ENCODE measurements at places on chromosomes 5 and 9. TPM values are rescaled to one million over a fixed set of nuclear protein-coding genes. Genes with fewer than 3 reads are reported as not detected.
A peak's percentile ranks its signal among the peaks of the same experiment; 100 is the strongest.

DNA sequence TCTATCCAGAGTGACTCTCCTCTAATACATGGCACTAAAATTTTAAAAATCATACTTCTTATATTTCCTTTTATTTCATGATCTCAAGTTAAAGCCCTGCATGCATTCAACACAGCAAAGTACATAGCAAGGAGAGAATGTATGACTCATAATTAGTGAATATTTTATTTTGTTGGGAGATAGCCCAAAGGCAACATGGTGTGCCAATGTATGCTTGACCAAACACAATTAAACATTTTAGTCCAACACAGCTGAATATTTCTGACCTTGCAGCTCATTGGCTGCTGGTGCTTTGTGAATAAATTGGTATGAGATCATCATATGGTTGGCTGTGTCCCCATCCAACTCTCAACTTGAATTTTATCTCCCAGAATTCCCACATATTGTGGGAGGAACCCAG lies 103.5 kb downstream of the NPR3 start:
- DNase-seq = no peak

GRCh38 chr9:132575005-132575609 lies 7.3 kb upstream of the BARHL1 start:
- peak; percentile 58 for DNase-seq

DNA sequence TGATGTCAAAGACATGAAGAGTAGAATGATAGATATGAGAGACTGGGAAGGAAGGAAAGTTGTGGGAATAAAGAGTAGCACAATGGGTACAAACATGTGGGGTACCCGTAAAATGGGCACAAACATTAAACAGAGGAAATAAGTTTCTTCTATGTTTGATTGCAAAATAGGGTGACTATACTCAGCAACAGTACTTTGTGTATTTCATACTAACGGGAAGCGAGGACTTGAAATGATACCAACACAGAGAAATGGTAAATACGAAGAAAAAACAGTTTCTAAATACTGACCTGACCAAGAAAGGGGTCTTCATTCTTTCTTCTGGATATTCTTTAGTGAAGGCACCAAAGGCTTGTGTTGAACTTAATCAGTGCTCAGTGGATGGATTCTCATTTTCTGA lies 31.1 kb downstream of the ATP6V0E1 start:
- no peak for DNase-seq

DNA sequence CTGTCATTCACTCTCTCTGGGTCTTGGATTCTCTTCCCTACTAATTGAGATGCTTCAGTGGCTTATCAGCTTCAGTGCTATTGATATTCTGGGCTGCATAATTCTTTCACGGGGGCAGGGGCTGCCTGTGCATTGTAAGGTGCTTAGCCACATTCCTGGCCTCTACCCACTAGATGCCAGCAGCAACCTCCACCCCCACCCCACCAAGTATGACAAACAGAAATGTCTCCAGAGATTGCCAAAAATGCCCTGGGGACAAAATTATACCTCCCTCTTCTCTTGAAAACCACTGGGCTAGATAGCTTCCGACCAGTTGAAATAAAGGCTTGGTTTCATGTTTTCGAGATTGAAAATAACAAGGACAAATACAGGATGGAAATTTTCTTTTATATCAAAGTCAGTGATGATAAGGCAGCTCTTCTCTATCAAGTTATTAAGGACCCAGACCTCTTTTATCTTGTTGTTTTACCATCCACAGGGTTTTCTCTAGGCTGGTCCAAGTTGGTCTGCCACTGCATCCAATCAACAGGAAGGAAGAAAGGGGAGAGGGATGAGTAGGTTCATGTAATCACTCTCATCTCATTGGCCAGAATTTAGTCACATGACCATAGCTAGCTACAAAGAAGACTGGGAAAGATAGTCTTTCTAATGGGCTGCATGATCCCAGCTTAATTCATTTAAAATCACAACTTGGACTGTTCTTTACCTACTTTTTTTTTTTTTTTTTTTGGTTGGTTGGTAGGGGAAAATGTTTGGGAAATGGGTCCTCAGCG lies 92.1 kb upstream of the RANBP3L start:
- no peak for DNase-seq

GRCh38 chr5:59608745-59609144 lies 284.8 kb downstream of the PDE4D start:
- peak; percentile 16 for DNase-seq

DNA sequence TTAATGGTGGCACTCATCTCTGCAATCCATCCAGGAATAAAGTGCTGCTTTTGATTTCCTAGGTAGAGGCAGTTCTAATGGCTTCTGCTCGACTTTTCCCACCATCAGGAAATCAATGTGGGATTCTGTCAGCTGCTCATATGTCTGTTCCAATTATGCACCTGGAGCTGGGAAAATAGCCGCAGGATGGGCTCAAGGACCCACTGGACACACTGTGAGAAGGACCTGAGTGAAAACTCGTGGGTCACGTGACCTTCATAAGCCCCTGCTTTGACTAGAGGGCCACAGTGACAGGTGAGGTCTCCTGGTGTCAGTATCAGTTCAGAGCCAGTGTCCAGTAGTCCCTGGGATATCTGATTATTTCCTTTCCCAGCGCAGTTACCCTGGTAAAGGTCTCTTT lies 17.9 kb upstream of the PTGES start:
- DNase-seq = no peak

- no peak for DNase-seq
These were observed 358.7 kb upstream of the KLF4 start for GRCh38 chr9:107847978-107848964.

- no peak for DNase-seq
These were observed 109.2 kb downstream of the MTRR start for GRCh38 chr5:7978114-7978513.

GRCh38 chr5:129406440-129406839 lies 53.7 kb upstream of the ADAMTS19 start:
- no peak for DNase-seq

DNA sequence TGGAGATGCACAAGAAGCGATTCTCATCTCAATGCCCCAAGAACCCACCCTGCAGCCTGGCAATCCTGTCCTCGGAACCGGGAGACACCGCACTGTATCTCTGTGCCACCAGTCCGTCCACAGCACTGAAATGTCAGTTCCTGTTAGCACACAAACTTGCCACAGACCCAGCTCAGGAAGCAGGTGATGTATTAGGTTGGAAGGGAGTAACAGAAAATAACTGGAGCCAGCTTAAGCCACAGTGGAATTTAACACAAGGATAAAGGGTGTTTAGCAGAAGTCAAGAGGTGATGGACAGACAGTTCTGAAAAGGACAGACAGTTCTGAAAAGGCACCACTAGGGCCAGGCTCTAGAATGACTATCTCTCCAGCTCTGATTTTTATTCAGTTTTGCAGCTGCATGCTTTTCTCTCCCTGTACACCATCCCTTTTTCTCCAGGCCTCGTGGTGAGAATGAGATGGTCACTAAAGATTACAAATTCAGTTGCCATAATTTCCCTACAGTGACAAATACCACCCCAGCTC lies 114.4 kb downstream of the ANKRD18B start:
- DNase-seq = no peak

GRCh38 chr9:137367506-137368430 lies 55.2 kb downstream of the EXD3 start:
- no peak for DNase-seq

DNA sequence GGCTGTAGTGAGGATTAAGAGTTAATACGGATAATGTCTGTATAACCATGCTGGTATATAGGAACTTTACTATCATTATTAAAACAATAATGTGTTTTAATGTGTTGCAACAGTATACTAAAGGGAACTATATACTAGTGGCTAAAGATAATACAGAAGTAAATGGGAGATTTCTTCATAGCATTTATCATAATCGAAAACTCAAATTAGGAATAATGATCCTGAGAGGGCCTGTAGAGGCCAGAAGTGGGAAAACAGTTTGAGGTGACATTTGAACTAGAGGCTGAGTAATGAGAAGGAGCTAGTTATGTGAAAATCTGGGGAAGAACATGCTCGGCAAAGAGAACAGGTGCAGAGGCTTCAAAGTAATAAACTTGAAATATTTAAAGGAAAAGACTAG lies 2.9 kb downstream of the TCERG1 start:
- no peak for DNase-seq

LAMC3 gene
- total RNA-seq = 0.12 TPM

SLC36A3 gene
- not detected for total RNA-seq

NOXA1 gene
- total RNA-seq = 0.91 TPM

BSPRY gene
- total RNA-seq = not detected

C9orf50 gene
- total RNA-seq = not detected
